ENCODE measurements at places on chromosomes 6 and 20.

- peak; percentile 14 for DNase-seq
These were observed 411.7 kb downstream of the C6orf118 start for GRCh38 chr6:164897523-164898235.

GRCh38 chr6:151358475-151358874, 32.9 kb downstream of the ZBTB2 start:
- no peak for DNase-seq

DNA sequence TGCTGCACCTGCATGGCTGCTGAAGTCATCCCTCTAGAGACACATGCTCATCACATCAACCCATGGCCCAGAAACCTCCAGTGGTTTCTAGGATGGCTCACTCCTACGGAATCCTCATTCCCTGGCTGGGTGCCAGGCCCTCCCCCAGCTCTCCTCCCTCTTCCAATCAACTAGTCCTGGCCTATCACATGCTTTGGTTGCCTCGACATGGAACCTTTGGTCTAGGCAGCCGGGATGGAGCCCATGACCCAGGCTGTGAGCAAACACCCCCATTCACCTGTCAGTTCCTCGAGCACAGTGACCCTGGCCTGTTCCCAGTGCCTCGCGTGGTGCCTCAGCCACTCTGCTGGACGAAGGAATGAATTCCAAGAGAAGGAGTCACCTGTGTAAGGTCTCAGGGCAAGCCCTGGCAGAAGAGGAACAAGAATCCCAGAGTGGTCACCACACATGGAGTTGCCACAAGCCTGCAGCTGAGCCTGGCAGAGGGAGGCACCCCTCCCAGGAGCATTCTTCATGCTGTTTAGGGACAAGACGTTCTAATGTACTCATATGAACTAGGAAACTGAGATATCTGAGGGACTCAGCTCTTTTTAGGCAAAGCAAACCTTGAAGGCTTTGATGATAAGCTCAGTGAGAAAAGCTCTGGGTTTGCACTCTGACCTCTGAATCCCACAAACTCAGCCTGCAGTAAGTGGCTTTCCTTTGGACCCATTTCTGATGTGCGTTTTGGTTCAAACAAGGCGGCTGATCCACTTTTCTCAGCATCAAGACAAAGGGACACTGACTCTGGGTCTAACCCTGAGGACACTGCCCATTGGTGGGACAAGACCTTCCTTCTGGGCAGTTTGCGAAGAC, 40.2 kb downstream of the PPP1R3G start:
- DNase-seq = no peak

DNA sequence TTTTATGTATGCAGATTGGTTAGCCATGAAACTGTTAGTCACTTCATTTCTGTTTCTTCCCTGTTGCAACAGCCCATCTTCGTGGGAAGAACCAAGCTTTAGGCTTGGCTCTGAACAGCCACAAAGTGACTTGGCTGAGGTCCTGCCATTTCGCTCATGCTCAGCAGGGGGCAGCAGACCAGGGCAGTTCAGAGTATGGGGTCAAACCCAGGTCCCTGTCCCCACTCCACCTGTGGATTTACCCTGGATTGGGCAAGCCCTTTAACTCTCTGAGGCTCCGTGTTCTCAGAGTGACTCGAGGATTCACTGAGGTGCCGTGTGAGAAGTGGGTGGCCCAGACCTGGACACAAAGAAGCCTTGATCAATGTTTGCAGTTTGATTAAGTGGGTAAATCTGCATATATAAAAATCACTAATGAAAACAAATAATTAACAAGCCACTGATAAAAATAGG, 19.8 kb upstream of the MAP1LC3A start:
- DNase-seq = peak; percentile 72

DNA sequence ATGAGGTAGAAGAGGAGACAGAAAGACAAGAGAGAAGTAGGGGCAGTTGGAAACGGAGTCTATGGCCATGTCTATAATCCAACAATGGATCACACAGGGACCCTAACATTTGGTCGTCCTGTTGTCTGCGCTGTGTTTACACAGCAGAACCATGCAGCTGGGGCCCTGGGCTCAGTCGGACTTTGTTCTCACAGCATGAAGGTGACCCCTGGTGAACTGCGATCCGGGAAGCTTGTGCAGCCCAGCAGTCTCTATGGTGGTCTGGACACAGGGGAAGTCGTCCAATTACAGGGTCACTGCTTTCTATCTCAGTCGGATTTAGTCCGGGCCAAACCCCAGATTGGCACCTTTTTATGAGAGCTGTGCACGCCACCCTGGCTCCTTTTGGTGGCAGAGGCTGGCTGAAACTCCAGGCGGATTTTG, 153.6 kb downstream of the FOXA2 start:
- DNase-seq = no peak

DNA sequence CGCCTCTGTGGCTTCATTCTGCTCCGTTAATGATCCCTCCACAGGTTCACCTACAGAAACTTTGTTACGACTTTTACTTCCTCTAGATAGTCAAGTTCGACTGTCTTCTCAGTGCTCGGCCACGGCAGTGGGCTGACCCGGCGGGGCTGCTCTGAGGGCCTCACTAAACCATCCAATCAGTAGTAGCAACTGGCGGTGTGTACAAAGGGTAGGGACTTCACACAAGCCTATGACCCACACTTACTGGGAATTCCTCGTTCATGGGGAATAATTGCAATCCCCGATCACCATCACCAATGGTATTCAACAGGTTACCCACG, 1959.2 kb upstream of the DEFB115 start:
- no peak for DNase-seq

GRCh38 chr6:62775427-62776022, 435.7 kb upstream of the FKBP1C start:
- no peak for DNase-seq

DNA sequence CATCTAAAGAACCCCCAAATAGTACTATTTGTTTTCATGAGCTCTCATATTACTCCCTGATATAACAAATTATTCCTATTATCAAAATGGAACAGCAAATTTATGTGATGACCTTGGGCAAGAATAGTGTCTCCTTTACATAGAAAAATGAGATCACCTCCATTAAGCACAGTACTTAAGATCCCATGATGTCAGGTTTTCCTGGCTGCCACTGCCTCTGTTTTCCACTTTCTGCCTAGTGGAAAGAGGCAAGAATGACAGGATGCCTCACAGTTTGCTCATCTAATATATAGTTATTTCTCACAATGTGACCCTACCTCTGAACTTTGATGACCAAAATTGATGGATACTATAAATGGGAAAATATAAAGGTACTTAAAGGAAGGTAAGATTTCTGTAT, 260.1 kb upstream of the SGK1 start:
- no peak for DNase-seq
